ENCODE measurements at places on chromosomes 16 and 17.
A peak's percentile ranks its signal among the peaks of the same experiment; 100 is the strongest.

- DNase-seq: no peak
These were observed 15.0 kb downstream of the CA10 start for GRCh38 chr17:52143542-52143941.

DNA sequence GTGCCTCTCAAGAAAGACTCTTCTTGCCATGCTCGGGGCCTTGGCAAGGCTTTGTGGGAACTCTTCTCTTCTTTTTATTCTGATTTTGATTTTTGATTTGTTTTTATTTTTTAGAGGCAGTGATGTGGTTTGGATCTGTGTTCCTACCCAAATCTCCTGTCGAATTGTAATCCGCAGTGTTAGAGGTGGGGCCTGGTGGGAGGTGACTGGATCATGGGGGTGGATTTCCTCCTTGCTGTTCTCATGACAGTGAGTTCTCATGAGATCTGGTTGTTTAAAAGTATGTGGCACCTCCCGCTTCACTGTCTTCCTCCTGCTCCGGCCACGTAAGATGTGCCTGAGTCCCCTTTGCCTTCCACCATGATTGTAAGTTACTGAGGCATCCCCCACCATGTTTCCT, 281.4 kb downstream of the CPPED1 start:
- no peak for DNase-seq

GRCh38 chr17:79174905-79175856, 100.6 kb downstream of the ENGASE start:
- DNase-seq: no peak

DNA sequence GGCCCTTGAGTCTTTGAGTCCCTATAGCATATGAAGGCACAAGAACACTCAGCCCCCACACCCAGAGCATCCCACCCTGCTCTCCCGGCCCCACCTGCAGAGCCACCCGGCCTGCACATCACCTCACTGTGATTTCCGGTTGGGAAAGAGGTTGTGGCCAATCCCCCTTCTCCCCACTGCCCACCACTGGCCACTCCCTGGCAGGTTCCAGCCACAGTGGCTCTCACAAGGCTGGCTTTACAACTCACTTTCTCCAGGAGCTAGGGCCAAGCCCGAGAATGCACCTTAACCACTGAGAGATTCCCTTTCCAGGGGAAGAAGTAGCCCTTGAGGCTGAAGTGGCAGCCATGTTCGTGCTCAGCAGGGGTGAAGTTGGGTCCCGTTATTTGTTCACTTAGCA, 123.9 kb downstream of the C16orf78 start:
- no peak for DNase-seq

GRCh38 chr16:58859958-58860669, 126.0 kb upstream of the GOT2 start:
- no peak for DNase-seq

GRCh38 chr16:90019543-90020259, 445 bp upstream of the DBNDD1 start:
- DNase-seq: no peak

- no peak for DNase-seq
These were observed 81.6 kb upstream of the CDC42EP4 start for GRCh38 chr17:73393381-73393780.

DNA sequence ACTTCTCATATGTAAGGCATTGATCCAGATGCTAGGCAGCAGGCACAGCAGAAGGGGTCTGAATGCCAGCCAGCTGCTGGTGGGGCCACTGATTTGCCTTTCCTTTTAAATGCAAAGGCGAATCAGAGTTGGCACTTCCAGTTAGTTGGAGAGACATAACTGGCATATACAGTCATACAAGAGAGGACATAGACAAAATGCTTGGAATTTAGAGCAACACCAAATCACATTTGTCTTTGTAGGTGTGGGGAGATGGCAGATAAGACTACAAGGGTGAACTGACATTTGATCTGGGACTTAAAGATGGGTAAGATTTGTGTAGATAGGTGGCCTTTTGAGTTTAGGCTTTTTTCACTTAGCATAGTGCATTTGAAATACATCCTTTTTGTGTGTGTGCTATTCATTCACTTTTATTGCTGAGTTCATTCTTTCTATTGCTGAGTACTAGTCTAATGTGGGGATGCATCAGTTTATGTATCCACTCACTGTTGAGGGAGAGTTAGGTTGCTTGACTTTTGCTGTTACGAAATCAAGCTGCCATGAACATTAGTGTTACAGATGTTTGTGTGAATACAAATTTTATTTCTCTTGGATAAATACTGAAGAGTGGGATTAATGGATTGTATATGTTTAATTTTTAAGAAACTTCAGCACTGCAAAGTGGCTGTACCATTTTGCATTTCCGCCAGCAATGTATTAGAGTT, 74.1 kb downstream of the SPECC1 start:
- DNase-seq: no peak

DNA sequence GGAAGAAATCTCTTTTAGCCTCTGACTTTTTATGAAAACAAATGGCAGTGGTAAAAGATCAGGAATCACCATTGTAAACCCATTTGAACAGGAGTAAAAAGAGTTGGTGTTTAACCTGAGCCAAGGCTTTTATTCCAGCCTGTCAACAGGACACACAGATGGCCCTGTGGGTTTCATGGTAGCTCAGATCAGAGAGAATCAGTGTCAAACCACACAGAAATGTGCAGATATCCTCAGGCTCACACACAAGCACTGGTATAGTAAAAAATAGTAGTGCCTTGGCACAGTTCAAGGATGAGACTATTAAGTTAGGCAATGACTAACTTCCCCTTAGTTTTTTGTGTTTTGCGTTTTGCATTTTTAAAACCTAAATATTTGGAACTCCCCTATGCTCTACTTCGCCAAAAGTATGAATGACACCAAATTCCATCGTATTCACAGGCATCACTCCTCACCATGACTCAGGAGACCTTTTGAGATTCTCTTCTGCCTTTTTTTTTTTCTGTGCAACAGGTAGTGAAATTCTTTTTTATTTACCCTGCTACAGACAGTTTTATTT, 1200.0 kb downstream of the CDH11 start:
- no peak for DNase-seq

DNA sequence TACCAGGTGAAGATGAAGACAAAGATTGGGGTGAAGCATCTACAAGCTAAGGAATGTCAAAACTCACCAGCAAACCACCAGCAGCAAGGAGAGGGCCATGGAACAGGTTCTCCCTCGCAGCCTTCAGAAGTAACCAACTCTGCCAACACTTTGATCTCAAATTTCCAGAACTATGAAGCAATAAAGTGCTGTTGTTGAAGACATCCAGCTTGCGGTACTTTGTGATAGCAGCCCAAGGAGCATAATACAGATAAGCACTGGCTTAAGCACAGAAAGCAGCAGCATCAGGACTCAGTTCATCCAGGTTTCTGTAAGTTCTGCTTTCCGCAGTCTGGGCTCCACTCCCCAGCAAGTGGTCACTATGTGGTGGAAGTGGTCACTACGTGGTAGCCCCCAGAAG, 16.0 kb upstream of the CDRT4 start:
- no peak for DNase-seq

DNA sequence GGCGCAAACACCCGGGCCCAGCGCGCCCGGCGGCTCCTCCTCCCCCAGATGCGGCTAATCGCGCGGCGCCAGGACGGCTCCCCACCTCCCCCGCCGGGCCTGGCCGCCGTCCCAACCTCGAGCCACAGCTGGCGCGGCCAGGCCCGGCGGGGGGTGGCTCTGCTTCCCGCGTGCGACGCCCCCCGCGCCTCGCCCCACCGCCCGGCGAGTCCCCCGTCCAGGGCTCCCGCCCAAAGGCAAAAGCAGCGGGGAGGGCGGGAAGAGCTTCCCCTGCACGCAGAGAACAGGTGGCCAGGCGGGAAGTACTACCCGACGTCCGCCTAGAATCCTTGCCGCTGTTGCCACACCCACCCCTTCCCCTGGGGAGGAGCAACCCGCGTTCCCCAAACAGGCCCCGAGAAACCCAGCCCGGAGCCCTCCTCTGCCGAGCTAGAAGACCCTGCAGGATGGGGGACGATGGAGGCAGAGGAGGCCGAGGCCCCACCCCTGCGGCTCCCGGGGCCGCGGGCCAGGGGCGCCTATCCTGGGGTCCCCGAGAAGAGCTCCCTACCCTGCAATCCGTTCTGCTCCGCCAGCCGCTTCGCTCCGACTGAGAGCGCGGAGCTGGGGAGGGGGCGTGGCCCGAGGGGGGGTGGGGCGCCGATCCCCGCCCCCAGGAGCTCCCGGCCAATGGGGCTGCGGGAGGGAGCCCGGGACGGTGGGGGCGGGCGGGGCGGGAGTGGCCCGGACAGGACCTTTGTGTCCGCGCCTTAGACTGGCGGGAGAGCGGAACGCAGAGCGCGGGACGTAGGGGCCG, at the start of gene CARHSP1:
TSS of gene CARHSP1 (minus strand) at position 591 of the 796 bp plus-strand sequence. CDS start 9,678 bp downstream, outside the sequence.
- peak; percentile 86 for DNase-seq

DNA sequence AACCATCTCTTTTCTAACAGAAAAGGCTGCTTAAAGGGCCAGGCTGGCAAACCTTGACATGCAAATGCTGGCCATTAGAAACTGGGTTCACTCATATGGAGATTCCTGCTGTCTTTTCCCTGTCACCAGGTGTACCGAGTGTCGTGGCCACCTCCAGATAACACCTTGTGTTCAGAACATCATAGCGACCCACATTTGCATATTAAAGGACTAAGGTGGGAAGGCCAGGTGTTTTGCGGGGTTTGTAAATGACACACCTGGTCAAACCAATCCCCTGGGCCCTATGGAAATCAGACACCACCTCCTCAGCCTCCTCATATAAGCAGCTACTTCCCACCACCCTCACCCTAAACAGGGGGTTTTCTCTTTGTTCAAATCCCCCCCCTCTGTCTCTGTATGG, 2.5 kb upstream of the AIPL1 start:
- no peak for DNase-seq

DNA sequence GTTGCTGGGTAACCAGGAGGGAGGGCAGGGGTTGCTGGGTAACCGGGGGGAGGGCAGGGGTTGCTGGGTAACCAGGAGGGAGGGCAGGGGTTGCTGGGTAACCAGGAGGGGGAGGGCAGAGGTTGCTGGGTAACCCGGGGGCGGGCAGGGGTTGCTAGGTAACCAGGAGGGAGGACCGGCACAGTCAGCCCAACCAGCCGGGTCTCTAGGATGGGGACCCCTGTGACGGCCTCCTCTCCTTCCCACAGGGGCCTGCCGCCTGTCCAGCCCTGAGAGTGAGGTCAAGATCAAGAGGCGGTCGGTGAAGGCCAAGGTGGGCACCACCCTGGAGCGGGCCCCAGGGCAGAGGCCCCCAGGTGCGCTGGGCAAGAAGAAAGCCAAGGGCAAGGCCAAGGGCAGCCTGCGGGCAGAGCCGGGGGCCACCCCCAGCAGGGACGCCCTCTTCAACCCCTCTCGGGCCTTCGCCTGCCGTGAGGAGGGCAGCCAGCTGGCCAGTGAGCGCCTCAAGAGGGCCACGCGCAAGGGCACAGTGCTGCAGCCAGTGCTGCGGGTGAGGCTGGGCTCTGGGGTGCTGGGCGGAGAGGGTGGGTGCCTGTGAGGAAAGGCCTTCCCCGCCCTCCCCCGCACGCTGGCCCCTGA, 54.6 kb downstream of the ACTG1 start:
- no peak for DNase-seq
